ENCODE measurements at places on chromosomes 3 and 15.
A peak's percentile ranks its signal among the peaks of the same experiment; 100 is the strongest.

DNA sequence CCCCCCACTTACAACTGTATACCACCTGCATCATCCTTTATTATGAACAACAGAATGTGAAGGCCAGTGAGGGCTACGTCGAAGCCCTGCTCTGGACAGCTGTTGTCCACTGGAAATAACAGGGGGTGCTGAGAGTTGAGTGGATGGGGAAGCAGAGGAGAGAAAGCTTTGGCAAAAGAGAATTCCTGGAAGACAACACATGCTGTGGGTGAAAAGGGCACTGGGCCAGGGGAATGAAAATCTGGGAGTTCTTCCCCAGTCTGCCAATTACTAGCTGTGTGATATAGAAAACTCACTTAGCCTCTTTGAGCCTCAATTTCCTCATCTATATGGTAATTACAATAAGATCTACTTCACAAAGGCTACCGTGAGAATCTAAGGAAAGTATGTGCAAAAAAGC is 40.7 kb downstream of the FSTL1 start:
- no peak for DNase-seq

DNA sequence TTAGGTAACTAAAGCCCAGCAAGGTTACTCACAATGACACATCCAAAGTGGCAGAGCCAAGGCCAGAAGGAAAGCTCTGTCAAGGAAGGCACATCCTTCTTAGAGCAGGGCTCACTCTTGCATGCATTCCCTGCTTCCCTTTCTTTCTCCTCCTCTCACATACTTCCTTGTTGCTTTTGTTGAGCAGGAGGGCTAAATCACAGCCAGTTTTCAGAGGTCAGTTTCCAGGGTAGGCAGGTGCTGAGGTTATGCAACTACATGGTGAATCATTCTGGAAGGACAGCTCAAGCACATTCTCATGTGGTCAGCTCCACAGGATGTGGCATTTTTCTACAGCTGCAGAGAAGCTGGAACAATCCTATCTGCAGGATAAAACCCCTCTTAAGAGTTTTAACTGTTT is 275.6 kb downstream of the ZNF621 start:
- peak; percentile 57 for DNase-seq

DNA sequence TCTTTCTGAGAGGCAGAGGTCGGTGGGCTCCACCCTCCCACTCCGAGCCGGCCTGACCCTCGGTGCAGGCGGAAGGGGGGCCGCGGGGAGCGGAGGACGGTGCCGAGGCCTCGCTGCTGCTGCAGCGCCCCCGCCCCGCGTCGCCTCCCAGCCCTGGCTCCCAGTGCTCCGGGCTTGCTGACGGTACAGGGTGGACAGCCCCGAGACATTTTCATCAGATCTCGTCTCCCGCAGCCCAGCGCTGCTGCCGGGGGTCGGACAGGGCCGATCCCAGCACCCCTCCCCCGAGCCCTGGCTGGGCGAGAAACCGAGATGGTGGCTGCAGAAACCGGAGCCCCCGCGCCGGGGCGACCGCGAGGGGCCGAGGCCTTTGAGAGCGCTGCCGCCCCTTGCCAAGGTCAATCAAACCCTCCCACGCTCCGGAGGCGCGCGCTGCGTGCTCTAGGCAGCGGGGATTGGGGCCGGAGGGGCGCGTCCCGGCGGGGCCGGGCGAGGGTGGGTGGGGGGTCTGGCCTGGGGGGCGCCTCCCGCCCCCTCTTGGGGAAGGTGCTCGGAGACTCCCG is 42.5 kb downstream of the EPHB3 start:
- no peak for DNase-seq

GRCh38 chr15:42050484-42051255 is 29.8 kb upstream of the PLA2G4E start:
- no peak for DNase-seq

- no peak for DNase-seq
Measured at GRCh38 chr3:57093971-57094535, 33.6 kb downstream of the SPATA12 start.

- no peak for DNase-seq
Measured at GRCh38 chr3:50936389-50936788, 261.7 kb downstream of the DOCK3 start.

- no peak for DNase-seq
Measured at GRCh38 chr3:142152384-142152783, 3.0 kb upstream of the TFDP2 start.

DNA sequence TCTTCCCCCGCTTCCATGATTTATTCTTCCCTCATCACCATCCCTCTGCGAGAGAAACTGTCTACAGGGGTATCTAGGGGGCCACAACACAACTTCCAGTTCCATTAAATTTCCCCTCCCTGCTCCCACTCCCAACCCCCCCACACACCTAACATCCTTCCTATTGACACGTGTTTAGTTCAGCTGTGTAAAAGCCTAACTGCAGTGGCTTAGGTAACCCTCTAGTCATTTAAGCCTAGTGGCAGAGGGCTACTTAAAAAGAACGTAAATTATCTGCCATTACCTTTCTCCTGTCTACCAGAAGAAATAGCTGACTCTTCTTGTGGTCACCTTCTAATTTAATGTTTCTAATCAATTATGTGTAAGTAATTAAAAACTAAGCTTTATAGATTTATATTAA is 56.3 kb downstream of the ZNF148 start:
- DNase-seq, result no peak

GRCh38 chr3:149726716-149727407 is 25.4 kb downstream of the COMMD2 start:
- DNase-seq, result no peak

DNA sequence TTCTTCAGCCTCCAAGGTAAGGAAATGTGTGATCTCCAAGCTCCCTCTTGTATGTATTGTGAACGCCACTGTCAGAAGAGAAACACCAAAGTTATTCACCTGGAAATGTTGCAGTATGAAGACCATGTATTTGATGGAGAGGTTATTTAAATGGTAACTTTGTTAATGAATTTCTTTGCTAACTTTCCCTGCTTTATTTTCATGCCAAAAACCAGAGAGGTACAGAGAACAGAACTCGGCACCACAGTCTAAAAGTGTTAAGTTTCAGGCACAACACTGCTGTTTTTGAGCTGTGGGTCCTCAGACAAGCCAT is 73.1 kb upstream of the TNFSF10 start:
- no peak for DNase-seq

DNA sequence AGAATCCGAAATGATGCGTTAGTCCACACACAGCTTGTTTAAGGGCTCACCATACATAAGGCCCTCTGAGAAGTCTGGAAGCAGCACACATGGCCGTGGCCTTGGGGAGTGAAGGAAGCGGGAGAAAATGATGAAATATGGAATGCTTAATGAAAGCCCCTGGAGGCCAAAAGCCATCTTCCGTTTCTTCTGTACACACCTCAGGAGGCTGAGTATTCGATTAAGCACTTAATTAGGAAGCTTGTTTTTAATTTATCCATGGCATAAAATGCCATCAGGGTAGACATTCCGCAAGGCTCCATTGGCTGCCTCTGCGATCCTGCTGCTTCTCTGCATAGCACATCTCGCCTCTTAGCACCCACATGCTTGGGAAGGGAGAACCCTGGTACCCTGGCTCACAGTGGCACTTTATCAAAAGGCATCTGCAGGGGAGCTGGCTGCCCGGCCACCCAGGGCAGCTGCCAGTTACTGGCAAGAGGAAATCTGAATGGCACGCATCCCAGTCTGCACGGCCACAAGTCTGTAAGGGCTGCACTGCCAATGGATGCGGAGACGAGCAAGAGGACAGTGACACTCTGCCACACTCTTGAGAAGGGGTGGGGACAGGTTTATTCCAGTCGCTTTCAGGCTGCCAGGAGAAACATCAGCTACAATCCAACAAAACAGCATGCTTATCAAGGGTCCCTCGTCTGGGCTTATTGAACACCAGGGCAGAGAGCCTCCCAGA is 356.2 kb downstream of the OCA2 start:
- DNase-seq, result no peak

- peak; percentile 53 for DNase-seq
Measured at GRCh38 chr3:155079468-155079745, 712 bp upstream of the MME start.

GRCh38 chr15:77033417-77033728 is 37.5 kb downstream of the TSPAN3 start:
- DNase-seq, result no peak

GRCh38 chr3:44114142-44114541 is 127.5 kb upstream of the TOPAZ1 start:
- no peak for DNase-seq

GRCh38 chr3:1446531-1446930 is 353.7 kb downstream of the CNTN6 start:
- no peak for DNase-seq

DNA sequence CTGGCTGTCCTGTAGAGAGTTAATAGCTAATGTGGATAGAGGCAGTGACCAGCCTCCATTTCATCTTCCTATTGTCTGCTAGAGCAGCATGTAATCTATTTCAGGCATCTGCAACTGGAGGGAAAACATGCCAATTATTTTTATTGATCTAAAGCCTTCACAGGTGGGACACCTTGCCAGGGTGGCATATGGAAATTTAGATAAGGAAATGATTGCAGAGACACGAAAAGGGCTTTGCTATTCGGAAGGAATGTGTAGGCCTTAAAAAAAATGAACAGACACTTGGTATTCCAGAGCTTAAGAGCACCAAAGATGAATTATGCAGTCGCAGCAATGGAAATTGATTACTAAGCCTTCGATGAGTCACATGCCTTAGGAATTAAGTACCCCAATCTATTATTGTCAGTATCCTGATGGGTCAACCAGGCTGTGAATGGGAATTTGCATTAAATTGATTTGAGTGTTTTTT is 454.7 kb downstream of the SQOR start:
- no peak for DNase-seq

DNA sequence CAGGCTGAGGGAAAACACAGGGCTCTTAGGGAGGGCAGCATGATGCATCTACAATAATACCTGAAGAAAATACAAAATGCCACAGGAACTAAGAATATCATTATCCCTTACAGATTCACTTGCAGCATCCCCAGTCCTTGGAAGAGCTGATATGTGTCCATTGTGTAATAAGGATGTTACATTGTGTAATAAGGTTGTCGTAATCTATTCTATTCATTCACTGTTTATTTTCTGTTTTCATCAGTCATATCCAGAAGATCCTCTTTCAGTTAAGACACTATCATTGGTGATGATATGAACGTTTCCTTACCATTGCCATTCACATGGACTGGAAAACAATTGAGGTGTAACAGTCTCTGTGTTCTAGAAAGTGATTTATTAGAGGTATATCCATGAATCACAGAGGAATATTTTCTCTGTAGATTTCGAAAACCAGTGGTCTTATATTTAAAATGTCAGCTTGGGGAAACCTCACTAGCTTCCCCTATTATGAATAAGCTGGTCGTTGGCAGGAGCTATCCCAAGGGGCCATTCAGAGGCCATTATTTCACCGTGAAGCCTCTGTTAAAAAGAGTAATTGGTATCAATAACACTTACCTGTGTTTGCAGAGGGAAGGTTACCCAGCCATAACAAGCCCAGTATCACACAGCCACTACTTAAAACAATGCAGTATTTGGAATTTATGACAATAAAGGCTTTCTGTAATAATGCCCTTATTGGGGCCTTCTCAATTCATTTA is 241.1 kb downstream of the ZNF385D start:
- DNase-seq, result no peak

DNA sequence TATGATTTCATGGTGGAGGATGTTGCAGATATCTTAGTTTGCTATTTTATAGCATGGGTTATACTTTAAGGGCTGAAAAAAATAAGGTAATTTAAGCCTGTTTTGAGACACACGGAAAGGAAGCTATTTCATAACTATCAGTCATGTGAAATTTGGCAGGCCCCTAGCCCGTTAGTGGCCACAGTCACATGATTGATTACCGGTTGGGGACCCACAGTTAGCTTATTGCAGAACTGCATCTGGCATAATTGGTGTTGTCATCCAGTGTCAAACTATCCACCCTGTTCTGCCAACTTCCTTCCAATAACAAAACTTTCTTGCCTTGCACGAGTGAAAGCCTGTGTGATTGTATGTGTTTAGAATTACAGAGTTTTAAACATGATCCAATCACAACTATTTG is 35.2 kb downstream of the FNDC3B start:
- DNase-seq, result no peak

GRCh38 chr3:49716691-49717210 is 2.7 kb downstream of the AMIGO3 start:
- no peak for DNase-seq

GRCh38 chr3:184345317-184346144 is 8.1 kb downstream of the FAM131A start:
- DNase-seq, result peak; percentile 28

DNA sequence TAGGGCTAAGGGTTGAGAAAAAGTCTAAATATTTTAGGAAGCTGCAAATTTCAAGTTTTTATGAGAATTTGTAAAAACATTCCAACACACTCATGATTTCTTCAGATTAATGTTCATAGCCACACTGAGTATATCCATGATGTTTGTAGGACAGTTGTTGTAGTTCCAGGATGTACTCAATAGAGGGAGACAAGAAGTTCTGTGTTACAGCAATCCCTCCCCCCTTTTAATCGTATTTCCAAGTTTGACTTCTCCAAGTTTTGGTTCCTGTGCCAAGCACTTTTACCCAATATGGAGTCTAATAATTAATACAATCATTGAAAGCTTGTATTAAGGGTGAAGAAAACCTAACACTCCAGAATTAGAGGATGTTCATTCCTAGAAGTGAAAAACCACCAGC is 143.4 kb downstream of the FEZF2 start:
- DNase-seq, result no peak

DNA sequence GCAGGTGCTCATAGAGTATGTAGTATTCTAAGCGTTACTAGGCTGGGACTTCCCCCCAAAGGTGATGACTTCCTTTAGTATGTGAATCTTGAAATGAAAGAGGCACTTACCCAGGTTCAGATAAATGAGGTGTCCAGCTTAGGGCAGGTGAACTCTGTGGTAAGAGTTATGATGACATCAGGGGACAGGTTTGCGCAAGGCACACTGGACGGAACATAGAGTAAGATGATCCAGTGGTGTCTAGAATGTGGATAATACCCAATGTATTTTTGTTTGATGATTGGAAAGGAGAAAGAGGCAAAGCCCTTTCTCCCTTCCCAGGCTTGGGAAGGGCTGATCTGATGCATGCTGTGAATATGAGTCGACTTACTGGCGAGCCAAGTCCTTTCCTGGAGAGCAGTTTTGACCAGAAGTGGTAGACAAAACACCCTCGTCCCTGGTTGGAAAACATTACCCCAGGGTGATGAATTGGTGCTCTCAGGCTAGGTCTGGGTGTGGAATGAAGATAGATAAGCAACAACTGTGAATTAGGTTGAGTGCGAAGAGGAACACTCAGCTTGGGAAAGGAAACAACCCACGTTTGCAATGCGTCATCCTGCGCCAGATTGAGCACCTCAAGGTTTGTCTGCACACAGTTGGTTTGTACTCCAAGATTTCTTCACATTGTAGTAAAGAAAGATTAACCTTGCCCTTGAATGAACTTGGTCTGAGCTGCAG is 124.2 kb downstream of the GHSR start:
- no peak for DNase-seq

Data from T1000 (cell line).